ENCODE measurements at places on chromosomes 1 and 21.
A peak's percentile ranks its signal among the peaks of the same experiment; 100 is the strongest.

GRCh38 chr1:209387271-209387968 is 196.1 kb upstream of the CAMK1G start:
- no peak for DNase-seq

DNA sequence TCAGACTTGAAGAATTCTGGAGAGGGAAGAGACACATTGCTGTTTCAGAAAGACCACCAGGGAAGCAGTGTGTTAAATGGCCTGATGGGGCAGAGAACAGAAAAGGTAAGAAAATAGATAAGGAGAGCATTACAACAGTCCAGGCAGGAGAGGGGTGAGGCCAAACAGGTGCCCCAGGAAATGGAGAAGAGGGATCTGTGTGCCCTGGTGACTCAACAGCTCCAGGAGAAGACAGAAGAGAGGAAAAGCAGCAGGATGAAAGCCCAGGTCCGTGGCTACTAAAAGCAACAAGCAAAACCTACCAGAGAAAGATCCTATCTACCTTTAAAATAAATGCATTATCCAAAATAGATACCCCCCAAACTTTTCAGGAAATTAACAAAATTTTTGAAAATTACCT is 9.2 kb downstream of the TP53BP2 start:
- DNase-seq, result no peak

DNA sequence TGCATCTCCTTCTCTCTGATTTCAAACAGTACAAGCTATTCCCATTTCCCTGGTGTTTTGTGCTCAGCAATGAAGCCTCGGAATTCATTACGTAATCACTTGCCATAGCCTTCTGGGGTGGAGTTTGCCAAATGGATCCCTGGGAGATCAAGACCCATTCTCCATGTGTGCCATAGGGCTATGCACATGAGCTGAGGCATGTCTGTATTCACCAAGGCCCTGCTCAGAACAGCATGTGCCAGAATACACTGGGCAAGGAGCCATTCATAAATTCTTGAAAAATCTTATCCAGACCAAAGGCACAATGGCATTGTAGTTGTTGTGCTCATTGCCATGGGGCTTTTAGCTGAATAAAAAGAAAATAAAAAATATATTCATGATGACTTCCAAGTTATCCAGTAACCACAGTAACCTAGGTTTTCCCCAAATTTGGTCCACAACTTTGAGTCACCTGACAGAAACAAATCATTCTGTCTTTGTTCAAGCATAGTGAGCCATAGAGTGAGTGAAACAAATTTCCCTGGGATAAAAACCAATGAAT is 53.0 kb downstream of the CRB1 start:
- DNase-seq, result no peak

DNA sequence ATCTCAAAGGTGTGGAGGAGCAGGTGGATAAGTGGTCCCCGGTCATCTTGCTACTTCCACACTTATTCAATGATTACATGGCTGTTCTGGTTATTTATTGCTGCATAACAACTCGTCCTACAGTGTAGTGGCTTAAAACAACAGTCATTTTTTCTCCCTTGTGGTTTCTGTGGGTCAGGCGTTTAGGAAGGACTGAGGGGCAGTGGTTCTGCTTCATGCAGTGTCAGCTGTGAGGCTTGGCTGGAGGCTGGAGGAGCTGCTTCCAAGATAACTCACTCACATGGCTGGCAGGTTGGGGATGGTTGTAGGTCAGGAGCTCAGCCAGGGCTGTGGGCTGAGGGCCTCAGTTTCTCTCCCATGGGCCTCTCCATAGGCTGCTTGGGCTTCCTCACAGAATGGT is 5.9 kb upstream of the SLC6A17 start:
- no peak for DNase-seq

- no peak for DNase-seq
Measured at GRCh38 chr1:98797506-98797905, 136.0 kb downstream of the SNX7 start.

DNA sequence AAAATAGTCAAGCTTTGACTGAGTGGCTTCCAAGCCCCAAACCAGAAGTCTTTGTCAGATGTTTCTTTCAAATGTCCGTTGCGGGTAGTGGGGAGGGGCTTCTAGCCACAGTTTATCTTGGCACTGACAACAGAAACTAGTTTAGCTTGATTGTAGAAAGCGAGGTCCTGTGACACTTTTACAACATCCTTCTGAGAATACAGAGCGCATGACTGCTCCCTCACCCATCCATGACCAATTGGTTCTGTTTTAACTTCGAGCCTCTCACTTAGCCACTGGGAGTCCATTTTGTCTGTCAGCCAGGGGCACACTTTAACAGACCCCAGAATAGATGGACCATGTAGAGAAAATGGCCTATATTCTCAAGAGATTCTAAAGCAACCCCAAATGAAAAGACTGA is 199.2 kb upstream of the ST6GALNAC5 start:
- no peak for DNase-seq

- DNase-seq, result no peak
Measured at GRCh38 chr1:214943054-214943453, 139.5 kb upstream of the KCNK2 start.

- no peak for DNase-seq
Measured at GRCh38 chr1:10046356-10047085, 13.8 kb downstream of the UBE4B start.

GRCh38 chr1:199279067-199279466 is 640.2 kb downstream of the PTPRC start:
- no peak for DNase-seq

- DNase-seq, result no peak
Measured at GRCh38 chr1:240320659-240321058, 229.0 kb downstream of the FMN2 start.

GRCh38 chr1:24856787-24857506 is 73.1 kb downstream of the RUNX3 start:
- DNase-seq, result peak; percentile 56

- peak; percentile 82 for DNase-seq
Measured at GRCh38 chr1:89603651-89604413, 29.1 kb upstream of the LRRC8C start.

GRCh38 chr1:218817071-218817470 is 356.6 kb upstream of the LYPLAL1 start:
- no peak for DNase-seq

GRCh38 chr21:45819478-45820170 is 161.9 kb upstream of the COL6A1 start:
- no peak for DNase-seq

- DNase-seq, result no peak
Measured at GRCh38 chr1:197451381-197451780, 183.3 kb downstream of the CRB1 start.

GRCh38 chr1:216822480-216822879 is 99.3 kb upstream of the ESRRG start:
- no peak for DNase-seq

- DNase-seq, result no peak
Measured at GRCh38 chr1:8651962-8652361, 165.5 kb downstream of the RERE start.

- no peak for DNase-seq
Measured at GRCh38 chr21:29297483-29298347, 1.0 kb upstream of the BACH1 start.

GRCh38 chr1:205570173-205570501 is 61.7 kb downstream of the ELK4 start:
- no peak for DNase-seq

DNA sequence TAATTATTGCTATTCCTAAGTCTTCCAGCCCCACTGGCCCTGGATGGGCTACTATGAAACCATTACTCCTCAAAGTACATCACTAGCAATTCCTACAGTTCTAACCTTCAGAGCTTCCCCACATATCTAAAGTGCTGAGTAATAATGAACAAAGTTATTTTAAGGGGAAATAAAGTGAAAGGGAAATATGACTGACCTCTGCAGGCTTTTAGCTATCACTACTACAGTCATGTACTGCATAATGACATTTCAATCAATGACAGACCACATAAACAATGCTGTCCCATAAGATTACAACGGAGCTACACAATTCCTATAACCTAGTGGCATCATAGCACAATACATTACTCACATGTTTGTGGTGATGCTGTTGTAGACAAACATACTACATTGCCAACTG is 32.5 kb upstream of the ASPM start:
- no peak for DNase-seq

- DNase-seq, result no peak
Measured at GRCh38 chr21:24153137-24153536, 1454.1 kb downstream of the MRPL39 start.

DNA sequence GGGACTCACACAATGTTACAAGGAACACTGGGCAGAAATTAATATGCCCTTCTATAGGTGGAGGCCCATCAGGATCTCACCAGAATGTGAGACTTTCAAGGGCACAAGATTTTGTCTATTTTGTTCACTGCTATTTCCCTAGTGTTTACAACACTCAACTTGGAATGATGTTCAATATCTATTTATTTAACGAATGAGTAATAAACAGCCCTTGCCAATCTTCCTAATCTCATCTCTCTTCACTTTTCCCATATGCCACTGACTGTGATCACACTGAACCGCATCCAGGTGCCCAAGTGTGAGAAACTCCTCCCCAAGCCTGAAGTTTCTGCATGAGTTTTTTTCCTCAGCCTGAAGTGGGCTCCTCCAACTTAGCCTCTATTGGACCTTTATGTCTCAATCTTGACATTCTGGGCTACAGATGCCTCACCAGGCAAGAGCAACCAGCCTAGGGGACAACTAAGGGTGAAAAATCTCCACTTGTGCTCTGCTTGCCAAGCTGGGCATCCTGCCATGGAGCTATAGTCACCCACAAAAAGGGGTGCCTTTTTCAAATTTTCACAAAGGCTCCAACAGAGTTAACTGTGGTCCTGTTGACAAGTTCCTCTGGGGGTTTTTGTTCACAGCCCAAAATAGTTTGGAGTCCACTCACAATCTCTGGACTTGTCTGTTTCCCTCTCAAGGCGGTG is 105.6 kb downstream of the PLPP3 start:
- no peak for DNase-seq

GRCh38 chr21:34803782-34804370 is 135.1 kb downstream of the CLIC6 start:
- no peak for DNase-seq

- no peak for DNase-seq
Measured at GRCh38 chr1:204308023-204308628, 51.6 kb downstream of the PLEKHA6 start.

- no peak for DNase-seq
Measured at GRCh38 chr1:231407547-231408396, 14.3 kb downstream of the EGLN1 start.

DNA sequence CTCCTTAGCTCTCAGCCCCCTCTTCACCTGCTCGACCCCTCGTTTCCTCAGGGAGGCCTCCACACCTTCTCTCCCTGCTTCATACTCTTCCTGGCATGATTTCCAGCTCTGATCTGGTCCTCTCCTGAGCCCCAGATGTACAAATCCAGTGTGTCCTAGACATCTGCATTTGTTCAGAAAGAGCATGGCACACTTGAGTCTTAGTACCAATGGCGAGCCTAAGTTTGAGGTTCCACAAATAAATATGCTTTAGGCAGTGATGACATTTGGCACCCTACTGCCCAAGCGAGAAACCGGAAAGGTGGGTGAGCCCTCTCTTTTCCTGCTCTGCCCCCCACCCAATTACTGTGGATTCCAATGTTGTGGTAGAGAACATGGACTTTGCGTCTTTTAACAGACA is 34.0 kb downstream of the ATP1A1 start:
- no peak for DNase-seq

GRCh38 chr1:104593413-104594187 is 843.9 kb downstream of the AMY1C start:
- DNase-seq, result no peak

DNA sequence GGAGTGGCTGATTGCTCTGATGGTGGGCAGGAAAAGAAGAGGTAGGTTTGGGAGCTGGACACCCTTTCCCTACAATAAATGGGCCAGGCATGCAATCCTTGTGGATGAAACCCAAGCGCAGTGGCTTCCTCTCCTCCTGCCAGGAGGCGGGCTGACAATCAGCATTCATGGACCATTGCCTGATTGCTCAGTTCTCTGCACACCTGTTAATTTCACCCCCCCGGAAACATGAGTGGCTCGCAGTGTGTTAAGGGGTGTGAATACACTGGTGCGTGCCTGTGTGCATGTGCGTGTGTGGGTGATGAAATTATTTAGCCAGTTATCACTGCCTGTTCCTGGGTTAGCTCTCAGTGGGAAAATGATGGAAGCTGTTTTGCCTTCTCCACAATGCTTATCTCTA is 310.7 kb downstream of the PCP4 start:
- no peak for DNase-seq

GRCh38 chr21:14886001-14886400 is 178.8 kb downstream of the NRIP1 start:
- no peak for DNase-seq

DNA sequence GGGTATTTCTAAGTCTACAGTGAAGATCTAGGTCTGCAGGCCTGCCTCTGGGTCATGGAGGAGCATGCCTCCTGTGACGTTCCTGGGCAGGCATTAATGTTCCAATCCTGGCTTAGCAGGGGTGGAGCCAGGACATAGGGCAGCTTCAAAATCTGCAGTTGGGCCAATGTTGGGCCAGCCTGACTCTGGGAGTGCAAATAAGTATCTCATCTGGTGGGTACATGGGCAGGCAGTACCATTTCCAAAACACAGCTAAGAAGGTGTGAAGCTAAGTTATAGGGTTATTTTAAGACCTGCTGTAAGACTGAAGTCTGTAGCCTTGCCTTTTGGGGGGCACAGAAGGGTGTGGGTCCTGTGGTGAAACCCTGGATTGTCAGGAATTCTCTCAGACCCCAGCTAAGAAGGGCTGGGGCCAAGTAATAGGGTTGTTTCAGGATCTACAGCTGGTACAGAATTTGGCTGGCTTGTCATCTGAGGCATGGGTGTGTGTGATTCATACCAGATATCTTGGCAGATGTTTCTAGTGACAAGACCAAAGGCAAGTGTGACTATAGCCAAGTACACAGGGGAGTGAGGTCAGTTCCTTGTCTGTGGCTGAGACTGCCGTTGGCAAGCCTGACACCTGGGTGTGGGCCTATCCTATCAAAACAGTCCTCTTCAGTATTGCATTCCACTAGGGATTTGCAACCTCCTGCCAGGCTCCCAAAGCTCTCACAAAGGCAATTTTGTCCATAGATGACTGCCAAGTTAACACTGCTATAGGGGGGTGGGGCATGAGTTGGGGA is 468.7 kb upstream of the B3GALT2 start:
- no peak for DNase-seq

- DNase-seq, result no peak
Measured at GRCh38 chr1:96049759-96050409, 671.7 kb upstream of the PTBP2 start.

DNA sequence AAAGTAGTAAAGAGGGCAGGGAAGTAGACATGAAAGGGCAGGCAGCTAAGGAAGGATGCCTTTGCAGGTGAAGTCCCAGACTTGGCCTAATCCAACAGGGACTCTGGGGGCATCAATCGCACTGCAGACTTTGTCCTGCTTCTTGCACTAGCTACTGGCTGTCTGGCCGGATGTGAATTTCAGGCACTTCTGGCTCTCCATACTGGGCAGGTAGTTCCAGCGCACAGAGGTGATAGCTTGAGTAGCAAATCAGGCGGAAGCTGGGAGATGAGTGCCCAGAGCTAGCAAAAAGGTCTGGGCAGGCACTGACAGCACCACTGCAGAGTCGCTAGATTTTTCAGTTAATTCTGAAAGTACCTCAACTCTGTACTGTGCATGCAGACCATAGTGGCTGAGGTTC is 997 bp downstream of the RSPH1 start:
- DNase-seq, result peak; percentile 51

All from activated CD8-positive, alpha-beta memory T cell treated with anti-CD3 and anti-CD28 coated beads for 24 hours (primary cell).